Posterior cingulate gyrus (tissue), 11 donors: ENCODE measurements at places on chromosomes 3 and 15.

DNA sequence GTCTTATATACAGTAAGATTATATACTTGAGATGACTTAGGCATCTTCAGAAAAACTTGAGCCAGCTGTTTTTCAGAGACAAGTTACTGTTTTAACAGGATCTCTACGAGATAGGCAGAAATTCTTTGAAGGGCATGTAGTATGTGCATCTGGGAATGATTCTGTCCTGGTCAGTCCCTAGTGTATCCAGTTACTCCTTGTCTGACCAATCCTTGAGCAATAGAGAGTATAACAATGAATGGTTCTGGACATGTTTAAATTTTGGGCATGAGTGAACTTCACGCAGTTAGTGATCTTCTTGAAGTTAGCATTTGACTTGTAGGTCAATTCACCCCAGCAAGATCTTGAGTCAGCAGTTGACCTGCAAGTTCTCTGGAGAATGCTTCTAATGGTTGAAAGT is 24.7 kb upstream of the HHLA2 start:
- no peak for DNase-seq

DNA sequence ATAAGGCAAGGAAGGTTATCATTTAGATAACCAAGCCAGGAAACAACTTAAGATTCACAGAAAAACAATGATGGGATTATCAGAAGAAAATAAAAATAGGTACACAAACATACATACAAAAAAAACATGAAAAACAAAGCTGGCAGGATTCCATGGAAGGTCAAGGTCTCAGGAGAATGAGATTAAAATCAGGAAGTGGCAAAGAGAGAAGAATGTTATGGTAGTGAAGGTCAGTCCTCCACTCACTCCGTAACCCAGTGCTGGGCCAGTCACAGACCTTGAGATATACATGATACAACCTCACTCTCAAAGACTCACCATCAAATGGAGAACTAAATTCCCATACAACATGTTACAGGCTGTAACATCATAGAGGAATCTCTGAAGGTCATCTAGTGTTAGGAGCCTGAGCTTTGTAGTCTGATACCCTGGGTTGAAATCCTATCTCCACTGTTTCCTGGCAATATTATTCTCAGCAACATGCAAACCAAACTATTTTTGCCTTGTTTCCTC is 93.9 kb downstream of the CTNNB1 start:
- no peak for DNase-seq

DNA sequence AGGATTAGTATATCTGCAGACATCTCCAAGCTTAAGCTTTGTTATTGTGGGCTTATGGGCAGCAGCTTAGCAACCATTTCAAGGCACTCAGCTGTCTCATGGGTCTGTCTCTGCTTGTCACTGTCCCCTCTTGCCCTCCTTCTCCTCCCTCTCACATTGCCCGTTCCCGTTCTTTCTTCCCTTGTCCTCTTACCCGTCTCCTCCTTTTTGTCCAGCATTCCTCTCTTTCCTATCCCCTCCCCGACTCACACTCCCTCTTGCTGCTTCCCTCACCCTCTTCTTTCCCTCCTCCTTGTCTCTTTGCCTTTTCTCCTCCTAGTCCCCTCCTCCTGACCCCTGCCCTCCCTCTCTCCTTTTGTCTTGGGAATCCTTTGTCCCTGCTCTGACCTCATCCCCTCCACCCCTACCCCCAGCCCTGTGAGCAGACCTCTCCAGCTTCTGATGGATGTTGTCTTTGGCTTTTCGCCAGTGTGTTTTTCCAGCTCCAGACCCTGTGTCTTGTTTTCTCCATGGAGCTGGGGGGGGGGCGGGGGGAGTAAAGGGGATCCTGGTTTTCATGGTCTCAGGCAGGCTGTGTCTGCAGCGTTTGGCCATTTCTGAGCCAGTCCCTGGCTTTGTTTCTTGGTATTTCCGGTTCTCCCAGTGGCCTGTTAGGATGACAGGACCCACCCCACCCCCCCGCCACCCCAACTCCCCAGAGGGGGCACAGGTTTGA is 47.9 kb upstream of the TRAK1 start:
- no peak for DNase-seq

DNA sequence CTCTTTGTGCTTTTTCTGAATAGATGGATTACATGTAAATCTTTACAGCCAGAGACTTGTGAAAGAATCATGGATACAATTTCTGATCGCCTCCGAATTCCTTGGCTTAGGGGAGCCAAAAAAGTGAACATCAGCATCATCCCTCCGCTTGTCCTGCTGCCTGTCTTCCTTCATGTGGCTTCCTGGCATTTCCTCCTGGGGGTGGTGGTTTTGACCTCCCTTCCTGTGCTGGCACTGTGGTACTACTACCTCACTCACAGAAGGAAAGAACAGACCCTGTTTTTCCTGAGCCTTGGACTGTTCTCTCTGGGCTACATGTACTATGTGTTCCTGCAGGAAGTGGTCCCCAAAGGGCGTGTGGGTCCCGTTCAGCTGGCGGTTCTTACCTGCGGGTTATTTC is 5.9 kb downstream of the ZDHHC23 start:
- DNase-seq: no peak

DNA sequence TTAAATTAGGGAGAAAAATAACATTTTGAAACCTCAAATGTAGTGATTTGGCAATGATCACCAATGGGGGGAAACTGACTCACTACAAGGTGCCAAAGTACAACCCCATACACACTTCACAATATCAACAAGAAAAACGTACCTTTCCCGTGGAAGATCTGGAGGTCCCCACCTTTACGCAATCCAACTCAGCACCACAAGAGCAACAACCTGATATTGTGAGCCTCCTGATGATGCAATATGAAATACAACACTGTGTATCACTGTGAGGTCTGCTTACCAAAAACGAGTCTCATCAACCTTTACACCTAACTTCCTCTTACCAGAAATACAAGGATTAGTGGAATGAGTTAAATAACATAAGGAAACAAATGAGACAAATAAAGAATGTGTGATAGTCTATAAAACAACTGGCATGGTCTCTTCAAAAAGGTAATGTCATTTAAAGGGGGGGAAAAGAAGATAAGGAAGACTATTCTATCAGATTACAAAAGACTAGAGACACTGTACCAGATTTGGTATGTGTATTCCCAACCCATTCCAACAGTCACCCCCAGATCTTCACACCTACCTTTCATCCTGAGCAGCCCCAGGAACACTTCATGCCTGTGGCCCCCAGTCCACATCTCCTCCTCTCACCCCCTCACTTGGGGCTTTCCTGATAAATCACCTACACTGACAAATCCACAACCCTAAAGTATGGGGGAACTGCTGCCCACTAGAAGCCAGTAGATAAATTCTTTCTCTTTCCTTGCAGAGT is 27.7 kb downstream of the DLG1 start:
- no peak for DNase-seq

GRCh38 chr15:61916104-61916503 is 144.1 kb downstream of the VPS13C start:
- DNase-seq: no peak

DNA sequence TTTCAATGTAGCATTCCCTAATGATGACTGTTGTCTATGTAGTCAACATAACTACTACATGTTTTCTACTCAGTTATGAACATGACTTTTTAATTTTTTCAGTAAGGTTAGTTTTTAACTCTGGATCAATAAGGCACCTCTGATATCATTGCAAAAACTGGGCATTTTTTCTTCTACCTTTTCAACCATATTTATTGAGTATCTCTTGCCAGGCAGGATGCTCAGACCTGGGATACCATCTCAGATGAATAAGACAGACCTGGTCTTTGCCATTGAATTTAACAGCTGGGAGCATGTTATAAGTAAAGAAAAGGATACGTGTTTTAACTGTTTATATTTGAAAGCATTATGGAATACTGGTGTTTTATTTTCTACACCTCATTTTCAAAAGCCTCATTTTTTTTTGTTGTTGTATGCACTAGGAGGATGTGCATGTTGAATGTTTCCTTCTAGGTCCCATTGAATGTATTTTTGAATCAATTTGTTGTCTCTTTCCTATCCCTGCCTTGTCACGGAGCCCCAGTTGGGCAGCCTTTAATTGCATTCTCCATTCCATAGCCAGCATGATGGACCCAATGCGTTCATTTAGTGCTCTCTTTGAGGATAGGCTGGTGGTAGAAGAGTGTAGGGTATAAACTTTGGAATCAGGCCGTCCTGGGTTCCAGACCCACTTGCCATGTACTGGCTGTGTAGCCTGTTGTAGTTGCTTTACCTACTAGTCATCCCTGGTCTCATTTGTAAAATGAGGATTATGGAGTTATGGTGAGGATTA is 3.7 kb downstream of the TGFBR2 start:
- DNase-seq: no peak

DNA sequence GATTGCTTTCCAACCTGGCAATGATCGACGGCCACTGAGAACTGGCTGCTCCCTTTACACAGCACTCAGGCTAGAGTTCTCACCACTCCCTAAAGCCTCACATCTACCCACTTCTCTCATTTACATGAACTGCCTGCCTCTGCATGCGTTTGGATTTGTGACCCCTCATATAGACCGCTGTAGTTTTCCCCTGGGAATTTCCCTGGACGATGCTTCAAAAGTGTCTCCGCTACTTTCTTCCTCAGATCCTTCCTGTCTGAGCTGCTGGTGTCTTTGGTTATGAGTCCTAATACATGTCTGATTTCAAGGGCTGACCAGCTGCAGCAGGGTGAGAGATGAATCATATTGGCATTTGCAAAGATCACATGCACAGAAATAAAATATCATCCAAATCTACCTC is 116.7 kb upstream of the ETV5 start:
- no peak for DNase-seq

- no peak for DNase-seq
These were observed 147.8 kb downstream of the SLCO3A1 start for GRCh38 chr15:92001307-92001706.

- DNase-seq: no peak
These were observed 4.2 kb upstream of the PLOD2 start for GRCh38 chr3:146164971-146165769.

GRCh38 chr3:170864525-170865208 is 5.3 kb downstream of the RPL22L1 start:
- DNase-seq: no peak

- no peak for DNase-seq
These were observed 50.4 kb upstream of the ALCAM start for GRCh38 chr3:105316331-105316730.

- no peak for DNase-seq
These were observed 59.5 kb downstream of the BFSP2 start for GRCh38 chr3:133459400-133459799.

- no peak for DNase-seq
These were observed 148.3 kb downstream of the FOXB1 start for GRCh38 chr15:60152386-60152785.

DNA sequence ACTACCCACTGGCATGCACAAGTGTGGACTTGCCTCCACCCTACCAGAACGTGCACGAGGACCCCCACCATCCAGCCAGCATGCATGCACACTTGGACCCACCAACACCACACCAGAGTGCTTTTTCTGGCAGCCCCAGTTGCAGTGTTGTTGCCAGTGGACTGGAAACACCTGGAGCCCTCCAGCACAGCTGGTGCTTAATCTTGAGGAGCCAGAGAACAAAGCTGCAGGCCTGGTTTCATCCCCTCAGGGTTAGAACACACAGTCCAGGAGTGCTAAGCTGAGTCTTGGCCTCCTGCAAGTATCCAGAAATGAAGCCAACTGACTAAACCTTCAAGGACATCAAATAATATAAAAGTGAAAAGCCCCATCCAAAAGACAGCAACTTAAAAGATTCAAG is 888.0 kb downstream of the NTRK3 start:
- no peak for DNase-seq

DNA sequence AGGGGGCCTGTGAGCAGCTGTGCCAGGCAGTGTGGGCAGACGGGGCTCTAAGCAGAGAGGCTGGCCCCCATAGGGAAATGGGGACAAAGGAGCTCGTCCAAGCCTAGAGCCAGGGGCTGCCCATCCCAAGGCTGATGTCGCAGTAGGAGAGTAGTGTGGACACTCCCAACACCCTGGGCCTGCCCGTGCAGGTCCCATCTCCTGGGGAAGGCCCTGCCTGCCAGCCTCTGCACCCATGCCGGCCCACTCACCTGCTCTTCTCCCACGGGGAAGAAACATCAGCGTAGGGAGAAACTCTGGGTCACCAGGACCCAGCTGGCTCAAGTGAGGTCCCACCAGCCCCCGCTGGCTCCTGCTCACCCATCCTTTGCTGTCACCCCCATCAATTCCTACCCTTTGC is 10.7 kb upstream of the DUSP7 start:
- no peak for DNase-seq

- no peak for DNase-seq
These were observed 26.5 kb downstream of the CD86 start for GRCh38 chr3:122081543-122082247.

DNA sequence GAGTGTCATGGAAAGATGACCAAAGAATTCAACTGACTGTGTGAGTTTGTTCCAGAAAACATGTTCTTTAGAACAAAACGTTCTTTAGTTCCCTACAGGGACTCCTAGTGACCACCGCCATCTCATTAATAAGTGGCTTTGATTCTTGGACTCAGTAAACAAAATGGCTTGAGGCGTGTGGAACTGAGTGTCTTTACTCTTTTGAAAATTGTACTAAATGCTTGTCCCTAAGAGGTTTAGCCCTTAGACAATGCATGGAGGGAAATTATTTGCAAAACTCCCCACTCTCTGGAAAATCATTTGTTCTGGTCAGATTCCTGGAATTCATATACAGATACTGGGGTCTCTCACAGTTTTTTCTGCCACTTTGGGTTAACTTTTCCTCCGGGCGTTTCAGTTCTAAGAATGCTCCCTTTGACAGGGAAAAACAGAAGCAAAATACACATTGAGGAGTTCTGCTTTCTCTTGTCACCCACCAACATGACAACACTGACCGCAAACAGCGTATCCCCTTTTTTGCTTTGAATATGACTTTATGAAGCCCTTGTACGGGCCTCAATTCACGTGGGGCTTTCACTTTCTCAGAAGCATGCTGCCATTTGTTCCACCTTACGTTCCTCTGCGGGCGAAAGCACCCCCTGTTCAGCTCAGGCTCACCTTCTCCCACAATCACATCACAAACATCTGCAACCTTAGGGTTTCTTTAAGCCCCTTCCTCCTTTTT is 15.3 kb upstream of the NRROS start:
- no peak for DNase-seq

DNA sequence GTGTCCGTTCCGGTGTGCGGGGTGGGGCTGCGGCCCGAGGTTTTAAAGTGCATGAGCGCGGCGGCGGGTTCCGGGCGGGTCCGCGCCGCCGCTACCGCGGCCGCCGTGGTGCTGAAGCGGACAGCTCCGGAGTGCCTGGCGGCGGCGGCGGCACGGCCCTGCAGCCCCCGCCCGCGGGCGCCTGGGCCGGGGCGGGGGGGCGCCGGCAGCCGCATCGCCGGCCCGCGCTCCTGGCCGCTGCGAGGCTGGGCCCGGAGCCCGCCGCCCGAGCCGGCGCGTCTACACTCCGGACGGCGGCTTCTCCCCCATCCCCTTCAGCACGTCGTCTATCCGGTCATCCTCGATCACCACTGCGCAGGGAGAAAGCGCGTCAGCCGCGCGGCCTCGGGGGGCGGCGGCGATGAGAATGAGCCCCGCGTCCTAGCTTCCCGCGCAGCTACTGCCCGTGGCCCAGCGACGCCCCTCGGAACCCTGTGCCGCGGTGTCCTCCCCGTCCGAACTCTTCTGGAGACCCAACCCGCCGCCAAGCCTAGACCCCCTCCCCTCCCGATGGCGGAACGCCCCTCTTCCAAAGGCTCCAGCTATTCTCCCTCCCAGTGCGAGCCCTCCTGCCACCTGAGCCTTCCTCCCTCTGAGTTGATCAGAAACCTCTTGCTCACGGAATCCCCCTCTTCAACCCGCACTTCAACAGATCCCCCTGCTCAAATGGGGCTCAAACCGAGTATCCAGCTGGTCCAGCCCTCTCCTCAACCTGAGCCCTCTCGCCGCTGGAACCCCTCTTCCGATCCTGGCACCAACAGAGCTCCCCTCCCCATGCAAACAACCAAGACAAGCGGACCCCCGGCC is 1.3 kb downstream of the CAMK2N2 start:
- peak; percentile 31 for DNase-seq

GRCh38 chr3:165920984-165921383 is 83.8 kb upstream of the BCHE start:
- no peak for DNase-seq
